Stimulated activated CD8-positive, alpha-beta memory T cell treated with anti-CD3 and anti-CD28 coated beads, Interleukin-4, amount 100 ng/mL, for 4 hours (primary cell): ENCODE measurements at places on chromosomes 3 and 15.

DNA sequence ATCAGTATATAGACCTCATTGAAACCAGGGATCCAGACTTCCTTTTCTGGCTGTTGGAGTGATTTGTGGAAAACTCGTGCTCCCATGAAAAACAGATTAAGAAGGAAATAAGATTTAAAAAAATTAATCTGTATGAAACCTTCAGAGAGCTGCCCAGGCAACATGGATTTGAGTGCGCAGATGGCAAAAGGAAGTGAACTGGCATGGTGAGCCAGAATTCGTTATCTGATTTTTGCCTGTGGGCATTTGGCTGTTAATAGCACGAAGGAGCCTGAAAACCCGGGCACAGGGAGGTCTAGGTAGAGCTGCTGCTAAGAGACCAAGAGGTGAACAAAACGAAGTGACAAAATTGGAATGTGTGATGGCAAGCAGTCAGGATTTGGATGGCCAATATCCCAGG, 19.1 kb upstream of the SPINK8 start:
- no peak for DNase-seq

- DNase-seq = no peak
Measured at GRCh38 chr15:68578175-68578979, 416 bp upstream of the CORO2B start.

DNA sequence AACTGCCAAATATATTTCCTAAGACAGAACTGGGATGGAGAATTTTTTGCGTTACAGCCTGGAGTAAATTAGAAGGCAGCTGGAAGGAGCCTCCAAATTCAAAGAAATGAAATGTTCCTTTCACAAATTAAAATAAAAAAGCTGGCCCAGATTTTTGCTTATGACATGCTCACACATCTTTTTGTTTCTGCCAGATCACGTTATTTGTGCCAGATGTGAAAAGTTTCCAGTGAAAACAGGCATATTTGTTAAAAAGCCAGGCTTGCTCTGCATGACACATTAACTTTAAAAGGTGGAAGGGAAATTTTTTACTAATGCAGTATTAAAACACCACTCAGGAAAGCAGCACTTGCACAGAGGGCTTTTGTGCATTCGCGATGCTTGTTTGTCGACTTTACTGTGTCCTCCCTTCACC, 23.3 kb upstream of the ACKR4 start:
- DNase-seq = no peak

DNA sequence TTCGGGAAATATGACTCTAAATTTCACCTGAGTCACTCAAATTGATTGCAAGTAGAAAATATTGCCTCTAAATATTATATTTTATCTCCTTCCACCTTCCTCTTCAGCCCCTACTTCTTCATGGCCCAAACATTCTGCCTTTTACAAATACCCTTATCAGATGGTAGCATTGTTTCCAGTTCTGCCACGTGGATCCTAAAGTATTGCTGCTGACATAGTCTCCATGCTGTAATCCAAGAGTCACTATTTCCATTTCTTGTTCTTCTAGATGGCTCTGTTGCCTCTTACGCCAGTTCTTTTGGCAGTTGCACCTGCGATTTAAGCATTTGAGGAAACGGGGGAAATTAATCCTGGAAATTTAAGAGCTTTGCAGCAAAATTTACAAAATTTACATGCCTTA, 13.6 kb downstream of the LMOD3 start:
- DNase-seq = no peak

DNA sequence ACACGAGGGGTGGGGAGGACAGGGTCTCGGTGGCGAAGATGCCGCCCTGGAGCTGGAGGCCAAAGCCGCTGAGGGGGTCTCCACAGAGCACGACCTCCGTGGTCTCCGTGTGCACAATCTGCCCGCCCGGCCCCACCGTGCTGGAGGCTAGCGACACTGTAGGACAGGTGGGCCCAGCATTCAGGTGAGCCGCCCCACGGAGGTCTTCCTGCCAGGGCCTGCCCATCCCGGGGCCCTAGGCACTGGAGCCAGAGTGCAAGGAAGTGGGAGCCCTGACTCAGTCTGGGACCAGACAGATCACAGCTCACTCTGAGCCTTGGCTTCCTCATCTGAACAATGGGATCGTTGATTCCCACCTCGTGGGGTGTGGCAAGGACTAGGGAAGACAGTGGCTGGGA, 25.8 kb downstream of the GRIP2 start:
- DNase-seq = no peak

DNA sequence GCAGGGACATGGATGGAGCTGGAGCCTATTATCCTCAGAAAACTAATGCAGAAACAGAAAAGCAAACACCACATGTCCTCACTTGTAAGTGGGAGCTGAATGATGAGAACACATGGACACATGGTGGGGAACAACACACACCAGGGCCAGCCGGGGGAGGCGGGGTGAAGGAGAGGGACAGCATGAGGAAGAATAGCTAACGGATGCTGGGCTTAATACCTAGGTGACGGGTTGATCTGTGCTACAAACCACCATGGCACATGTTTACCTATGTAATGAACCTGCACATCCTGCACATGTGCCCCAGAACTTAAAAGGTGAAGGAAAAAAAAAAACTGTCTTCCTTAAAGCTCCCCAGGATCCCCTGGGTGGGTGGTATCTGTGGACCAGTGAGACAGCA, 87.1 kb downstream of the ADAMTS17 start:
- DNase-seq = no peak

DNA sequence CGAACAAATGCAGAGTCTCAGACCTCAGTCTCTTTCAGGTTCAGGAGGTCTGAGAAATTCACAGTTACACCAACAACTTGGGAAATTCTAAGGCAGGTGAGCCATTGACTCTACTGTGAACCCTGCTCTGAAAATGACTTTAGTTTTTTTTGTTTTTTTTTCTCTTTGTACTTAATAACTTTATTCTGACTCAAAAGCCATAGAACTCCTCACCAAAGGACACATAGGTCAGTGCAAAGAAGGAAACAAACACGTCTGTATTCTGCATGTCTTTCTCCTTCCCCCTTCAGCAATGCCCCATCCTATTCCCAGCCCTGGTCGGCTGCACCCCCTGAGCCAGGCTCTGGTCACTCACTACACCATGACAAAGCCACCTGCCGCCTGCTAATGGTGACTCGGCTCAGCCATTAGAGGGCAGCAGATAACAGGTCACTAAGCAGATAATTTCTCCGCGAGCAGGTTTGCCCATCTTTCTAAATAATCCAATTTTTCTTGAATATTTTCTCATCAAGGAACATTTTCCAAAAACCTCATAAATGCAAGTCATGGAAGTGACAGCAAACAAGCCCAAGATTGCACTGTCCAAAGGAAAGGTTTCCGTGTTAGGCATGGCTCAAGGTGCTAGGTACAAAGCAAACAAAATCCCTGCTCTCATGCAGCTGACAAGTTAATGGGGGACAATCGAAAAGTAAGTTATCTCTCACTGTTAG, 37.7 kb downstream of the TM4SF4 start:
- no peak for DNase-seq

DNA sequence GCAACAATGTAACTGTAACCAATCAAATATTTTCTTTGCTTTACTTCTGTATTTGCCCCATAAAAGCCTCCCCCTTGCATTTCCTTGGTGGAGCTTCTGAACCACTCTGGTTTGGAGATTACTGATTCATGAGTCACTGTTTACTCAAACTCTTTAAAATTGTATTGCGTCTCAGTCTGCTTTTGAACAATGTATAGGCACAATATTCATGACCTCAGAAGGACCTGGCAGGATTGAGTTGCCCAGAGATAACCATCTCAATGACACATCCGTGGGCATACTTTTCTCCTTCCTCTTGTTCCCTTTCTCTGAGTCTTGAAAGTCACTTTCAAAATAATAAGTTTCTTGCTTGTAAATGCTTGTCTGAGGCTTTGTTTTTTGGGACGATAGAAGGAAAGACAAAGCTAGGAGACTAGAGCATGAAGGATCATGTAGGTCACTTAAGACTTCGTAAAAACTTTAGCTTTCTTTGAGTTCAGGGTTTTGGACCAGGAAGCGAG, 57.1 kb upstream of the POU1F1 start:
- no peak for DNase-seq

DNA sequence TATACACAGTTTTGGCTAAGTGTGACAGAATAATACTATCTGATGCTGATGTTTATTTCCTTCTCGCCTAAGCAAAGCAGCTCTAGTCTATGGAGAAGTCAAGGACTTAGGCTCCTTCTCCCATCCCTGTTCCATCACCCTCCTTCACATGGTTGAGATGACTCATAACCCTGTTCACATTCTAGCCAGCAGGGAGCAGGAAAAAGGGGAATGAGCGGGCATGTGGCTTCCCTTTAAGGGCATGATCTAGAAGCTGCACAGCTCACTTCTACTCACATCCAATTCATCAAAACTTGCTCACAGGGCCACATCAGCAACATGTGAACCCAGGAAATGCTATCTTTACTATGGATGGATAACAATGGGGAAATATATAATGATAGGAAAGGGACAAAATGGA, 40.9 kb downstream of the CBLB start:
- no peak for DNase-seq

DNA sequence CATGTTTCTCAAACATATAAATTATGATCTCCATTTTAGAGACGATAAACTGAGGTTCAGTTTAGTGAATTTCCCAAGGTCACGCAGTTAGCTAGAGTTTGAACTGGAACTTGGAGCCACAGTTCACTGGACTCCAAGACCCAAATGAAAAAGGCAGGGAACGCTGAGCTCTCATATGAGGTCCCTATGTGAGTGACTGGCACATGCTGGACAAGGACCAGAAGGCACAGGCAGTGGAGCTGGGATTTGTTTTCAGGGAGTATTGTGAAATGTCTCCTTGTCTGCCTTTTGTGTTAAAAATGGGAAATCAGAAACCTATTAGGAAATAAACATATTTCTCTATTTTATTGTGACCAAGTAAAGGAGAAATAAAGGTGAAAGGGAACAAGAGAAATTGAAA, 63.5 kb downstream of the MESD start:
- no peak for DNase-seq

GRCh38 chr3:147298511-147298982, 107.8 kb downstream of the ZIC4 start:
- DNase-seq = no peak

DNA sequence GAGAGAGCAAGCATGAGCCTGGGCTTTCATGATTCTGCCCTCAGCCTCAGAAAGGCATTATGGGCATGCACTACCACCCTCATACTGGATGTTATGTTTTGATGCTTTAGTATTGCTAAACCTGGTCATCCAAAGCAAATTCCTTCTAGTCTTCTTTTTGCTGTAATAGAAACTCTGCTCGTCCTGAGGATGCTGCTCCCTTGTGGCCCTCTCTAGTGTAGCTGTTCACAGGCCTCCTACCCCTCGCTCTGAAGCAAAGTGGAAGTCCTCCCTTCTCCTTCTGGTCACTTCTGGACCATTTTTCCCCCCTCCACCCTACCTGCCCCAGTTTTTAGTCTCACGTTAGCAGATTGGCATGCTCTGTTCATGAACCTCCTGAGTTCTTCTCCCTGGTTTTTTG, 22.9 kb upstream of the CCNL1 start:
- no peak for DNase-seq

- no peak for DNase-seq
Measured at GRCh38 chr3:179544981-179545645, 17.6 kb upstream of the ACTL6A start.

GRCh38 chr3:185968168-185968567, 30.4 kb upstream of the TRA2B start:
- DNase-seq = no peak

GRCh38 chr3:4496087-4496452, 2.9 kb downstream of the ITPR1 start:
- DNase-seq = no peak

DNA sequence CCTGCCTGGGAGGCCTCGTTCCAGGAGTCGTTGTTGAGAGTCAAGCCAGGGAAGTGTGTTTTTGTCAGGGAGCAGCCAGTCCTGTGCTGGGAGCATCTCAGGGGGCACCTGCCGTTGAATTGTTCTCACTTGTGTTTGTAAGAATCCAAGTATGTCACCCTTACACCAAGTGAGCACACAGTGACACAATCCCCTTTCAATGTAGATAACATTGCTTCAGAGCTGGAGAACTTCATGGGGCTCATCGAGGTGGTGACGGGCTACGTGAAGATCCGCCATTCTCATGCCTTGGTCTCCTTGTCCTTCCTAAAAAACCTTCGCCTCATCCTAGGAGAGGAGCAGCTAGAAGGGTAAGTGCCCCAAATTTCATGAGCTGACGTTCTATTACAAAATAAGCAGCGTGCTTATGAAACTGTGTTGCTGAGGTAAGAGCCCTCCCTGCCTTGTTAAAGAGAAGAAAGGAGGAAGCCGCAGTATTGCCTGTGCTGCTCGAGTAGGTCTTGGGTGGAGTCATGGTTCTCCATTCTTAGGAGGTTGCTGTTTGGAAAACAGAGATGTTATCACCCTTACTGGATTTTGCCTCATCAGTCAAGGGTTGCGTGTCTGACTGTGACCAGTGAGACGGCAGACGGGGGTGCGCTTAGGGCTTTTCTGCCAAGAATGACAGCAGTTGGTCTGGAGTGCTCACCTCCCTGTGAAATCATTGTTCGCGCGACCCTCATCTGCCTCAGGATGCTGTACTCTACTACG, 108.1 kb downstream of the PGPEP1L start:
- DNase-seq = no peak

DNA sequence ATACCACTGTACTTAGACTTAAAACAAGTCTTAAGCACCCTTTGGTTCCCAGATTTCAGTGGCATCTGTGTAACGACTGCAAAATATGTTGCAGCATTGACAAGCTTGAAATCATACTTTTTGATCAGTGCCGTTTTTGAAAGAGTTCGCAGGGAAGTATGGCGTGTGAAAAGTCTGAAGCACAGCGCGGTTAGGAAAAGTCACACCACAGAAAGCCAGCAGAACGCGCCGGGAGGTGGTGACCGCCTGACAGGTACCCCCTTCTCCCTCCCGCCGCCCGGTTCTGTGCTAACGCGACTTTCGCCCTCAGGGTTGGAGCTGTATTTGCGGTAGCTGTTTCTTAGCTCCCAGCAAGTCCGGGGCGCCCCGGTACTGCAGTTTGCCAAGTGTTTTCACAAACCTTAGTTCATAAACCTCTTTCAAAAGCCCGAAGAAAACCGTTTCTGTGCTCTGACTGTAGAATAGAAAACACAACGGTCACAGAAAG, 481 bp upstream of the CRYBG3 start:
- DNase-seq = no peak

DNA sequence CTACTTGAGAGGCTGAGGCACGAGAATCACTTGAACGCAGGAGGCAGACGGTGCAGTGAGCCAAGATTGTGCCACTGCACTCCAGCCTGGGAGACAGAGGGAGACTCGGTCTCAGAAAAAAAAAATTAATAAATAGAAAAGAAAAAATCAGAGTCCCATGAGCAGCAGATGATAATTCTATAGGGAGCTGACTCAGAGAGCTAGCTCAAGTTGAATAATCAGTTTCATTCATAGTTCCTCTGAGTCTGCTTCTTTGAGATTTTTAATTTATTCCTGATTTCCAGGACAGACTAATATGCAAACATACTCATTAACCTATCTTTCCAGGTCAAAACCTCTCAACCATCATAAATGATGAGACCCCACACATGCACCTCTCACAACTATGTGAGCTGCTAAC, 55.0 kb upstream of the PTX3 start:
- DNase-seq = no peak
